ENCODE measurements at places on chromosomes 2 and 18.

GRCh38 chr2:59882279-59882678, 671.2 kb downstream of the BCL11A start:
- no peak for DNase-seq

DNA sequence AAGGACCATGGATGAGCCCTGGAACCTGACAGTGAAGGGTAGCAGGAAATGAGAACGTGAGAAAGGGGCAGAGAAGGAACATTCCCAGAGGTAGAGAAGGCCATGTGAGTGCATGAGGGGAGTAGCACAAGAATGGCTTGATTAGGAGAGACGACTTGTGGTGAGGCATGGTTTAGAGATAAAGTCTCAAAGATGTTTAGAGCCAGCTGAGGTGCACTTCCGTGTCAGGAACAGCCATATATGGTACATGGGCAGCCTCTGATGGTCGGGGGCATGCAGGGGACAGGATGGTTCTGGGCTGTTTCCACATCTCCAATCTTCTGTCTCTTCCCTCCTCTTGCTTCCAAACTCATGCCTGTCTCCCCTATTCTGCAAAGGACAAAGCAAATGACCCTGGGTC, 28.8 kb upstream of the EFEMP1 start:
- no peak for DNase-seq

GRCh38 chr2:170886386-170886785, 42.7 kb upstream of the GORASP2 start:
- DNase-seq = peak; percentile 61

DNA sequence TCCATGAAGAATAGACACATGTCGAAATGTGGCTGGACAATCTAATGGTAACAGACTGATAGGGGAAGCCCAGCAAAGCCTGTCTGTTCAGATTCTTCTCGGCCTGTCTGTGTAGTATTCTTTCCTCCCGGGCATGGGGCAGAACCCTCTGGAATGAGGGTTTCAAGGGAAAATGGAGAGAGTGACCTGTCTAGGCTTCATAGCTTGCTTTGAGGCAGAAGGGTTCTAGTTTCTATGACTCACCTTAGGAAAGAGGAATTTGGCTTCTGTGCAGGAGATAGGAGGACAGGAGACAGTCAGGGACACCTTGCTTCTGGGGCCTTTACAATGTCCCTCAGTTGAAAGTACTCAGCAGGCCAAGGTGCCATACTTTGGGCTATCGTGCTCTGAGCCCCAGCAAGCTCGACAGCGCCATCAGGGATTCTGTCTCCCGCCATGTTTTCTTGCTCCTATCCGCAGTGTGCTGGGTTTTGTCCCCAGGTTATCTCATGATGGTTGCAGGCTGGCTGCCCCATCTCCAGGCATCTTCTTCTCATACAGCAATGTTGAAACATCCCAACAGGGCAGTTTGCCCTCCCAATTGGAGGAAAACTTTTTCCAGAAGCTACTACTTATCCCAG, 74.7 kb upstream of the TLK1 start:
- DNase-seq = no peak

GRCh38 chr2:130336150-130336876, 6.4 kb upstream of the IMP4 start:
- no peak for DNase-seq

GRCh38 chr2:17877811-17878280, 621 bp upstream of the KCNS3 start:
- DNase-seq = no peak

DNA sequence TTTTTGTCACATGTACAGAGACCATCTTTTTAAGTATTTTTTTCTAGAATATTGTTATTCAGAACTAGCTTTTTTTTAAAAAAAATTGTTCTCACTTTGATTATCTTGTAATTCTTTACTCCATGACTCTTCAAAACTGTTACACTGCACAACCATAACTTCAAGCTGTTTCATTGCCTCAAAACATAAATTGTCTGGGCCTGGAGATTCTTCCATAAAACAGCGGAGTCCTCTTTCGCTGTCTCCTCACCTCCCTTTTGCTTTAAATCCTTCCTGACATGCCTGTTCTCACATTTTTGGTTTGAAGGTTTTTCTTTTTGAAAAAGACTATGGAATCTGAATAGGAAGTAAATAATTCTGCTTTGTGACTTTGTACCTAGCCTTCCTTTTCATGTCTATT, 126.7 kb downstream of the GALNT3 start:
- DNase-seq = no peak

GRCh38 chr18:50797142-50797541, 22.7 kb downstream of the MRO start:
- DNase-seq = no peak

DNA sequence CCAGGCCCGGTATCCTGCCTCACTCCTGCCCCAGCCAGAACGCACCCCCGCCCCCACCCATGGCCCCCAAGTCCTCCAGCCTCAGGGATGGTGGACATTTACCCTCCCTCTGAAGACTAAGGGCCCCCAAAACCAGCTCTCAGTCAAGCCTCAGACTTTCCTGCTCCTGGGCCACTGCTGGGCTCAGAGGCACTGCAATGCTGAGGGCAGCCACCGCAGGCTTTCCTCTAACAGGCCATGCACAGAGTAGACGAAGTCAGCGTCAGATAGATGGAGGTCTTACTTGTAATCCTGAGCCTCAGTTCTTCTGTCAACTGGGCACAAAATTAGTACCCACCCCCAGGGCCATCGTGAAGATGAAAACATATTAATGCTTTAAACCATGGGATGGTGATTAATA, 92.6 kb downstream of the TTC32 start:
- no peak for DNase-seq

GRCh38 chr2:95389245-95390119, 13.0 kb upstream of the FAHD2A start:
- DNase-seq = peak; percentile 35

DNA sequence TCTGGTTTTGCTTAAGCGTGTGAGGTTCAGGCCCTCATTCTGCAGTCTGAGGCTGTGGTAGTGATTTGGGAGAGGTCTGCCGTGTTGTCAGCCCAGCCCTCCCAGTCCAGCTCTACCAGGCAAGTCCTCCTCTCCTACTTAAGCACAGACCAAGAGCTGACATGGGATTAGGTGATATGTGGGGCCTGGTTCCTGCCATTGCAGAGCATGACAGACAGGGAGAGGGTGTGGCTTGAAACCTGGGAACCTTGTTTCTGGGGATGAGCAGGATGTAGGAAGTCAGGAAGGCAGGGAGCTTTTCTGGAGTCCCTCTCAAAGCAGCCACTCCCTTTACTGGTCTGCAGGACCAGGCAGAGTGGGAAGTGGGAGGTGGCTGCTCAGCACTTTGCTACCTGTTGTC, 38.6 kb downstream of the PTPRM start:
- DNase-seq = no peak

DNA sequence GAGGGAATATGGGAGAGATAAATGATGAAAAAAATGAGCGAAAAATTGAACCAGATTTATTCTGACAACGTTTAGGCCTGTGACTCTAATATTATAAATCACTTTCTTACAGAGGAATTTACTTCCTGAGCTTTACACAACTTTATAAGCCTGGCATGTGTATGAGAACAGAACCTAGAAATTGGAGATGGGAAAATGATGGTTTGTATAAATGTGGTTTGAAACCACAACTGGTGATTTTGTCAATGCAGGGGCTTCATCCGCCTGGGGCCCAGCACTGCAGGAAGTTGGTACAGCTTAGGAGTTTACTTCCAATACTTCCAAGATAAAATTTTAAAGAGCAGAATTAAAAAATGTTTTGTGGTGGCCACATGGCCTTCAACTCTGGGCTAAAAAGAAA, 82.3 kb downstream of the VAPA start:
- DNase-seq = peak; percentile 72

GRCh38 chr18:36535202-36535935, 237.9 kb downstream of the FHOD3 start:
- DNase-seq = no peak

- DNase-seq = no peak
Observed at GRCh38 chr18:75208836-75209128, 157 bp downstream of the PTGR3 start.

DNA sequence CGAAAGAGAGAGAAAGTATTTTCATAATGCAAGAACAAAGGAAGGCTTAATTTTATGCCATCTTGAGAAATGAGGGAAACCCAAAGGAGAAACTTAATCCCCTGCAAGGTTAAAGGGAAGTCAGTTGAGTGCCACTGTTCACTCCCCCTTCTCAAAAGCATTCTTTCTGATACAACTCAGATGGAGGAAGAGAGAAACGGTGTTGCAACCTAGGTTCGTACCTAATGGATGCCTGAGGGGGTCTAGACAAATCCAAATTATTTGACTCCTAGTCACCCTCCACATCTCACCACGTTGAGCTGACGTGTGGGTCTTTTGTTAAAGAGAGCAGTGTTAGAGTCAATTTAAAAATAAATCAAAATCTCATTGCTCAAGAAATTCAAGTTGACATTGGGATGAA, 52.6 kb upstream of the UNC80 start:
- DNase-seq = no peak

GRCh38 chr2:10377052-10377746, 70.9 kb downstream of the ODC1 start:
- no peak for DNase-seq

- no peak for DNase-seq
Observed at GRCh38 chr2:86274265-86274917, 63.0 kb downstream of the REEP1 start.

DNA sequence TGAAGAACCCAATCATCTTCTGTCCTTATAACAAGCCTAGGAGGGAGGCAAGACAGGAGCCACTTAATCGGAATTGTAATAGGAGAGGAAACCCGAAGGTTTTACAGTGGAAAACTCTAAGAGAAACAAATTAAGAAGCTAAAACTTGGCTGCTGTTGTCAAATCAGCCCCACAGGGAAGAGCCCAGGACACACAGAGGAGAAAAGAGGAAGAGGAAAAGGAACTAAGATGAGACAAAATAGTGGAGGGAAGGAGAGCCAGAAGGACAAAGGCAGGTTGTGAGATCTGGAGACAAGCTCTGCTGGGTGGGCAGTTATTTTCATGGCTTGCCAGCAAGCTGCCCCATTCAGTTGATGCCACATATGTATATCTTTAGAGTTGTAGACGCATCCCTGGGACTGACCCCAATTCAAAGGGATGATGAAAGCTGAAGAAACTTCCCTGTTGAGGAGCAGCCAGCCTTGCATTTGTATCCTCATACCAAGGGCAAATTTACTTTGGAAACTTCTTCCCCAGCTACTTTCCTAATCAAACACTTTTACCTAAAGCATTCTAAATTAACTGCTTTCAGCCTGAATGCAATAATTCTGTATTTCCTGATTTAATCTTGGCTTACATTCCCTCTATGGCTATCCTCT, 499.8 kb upstream of the MEIS1 start:
- DNase-seq = no peak

- DNase-seq = peak; percentile 79
Observed at GRCh38 chr2:66364495-66365333, 70.2 kb upstream of the MEIS1 start.

GRCh38 chr18:25875551-25876240, 214.7 kb downstream of the SS18 start:
- DNase-seq = no peak

DNA sequence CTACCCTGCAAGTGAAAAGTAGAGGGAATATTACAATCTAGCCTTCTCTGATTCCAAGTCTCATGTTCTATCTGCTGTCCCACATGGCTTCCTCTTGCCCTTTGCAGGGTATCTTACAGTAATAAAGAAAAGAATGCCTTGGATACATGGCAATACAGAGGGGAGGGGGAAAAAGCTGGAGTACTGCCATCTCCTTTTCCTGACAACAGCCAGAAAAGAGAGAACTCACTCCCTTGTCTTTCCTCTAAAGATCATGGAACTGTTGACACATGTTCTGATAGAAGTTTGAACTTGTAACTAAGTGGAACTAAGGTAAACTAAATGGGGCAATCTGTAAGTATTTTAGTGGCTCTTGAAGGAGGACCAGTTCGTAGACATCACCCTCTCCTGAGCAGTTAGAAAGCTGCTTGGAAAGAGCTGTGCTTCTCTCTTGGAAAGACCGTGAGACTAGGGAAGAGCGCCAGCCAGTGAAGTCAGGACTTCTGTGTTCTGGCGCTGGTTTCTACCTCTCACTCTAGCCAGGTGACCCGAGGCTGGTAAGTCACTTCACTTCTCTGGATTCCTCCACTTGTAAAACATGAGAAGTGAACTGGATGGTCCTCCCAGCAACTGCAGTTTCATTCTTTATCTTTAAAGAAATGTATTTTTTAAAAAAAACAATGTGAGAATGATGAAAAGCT, 242.3 kb upstream of the FOSL2 start:
- no peak for DNase-seq

GRCh38 chr2:239459606-239460005, 58.8 kb upstream of the HDAC4 start:
- DNase-seq = no peak

- DNase-seq = no peak
Observed at GRCh38 chr2:24418166-24418841, 58.0 kb upstream of the ITSN2 start.

GRCh38 chr2:225472161-225472560, 72.7 kb downstream of the NYAP2 start:
- no peak for DNase-seq

- DNase-seq = no peak
Observed at GRCh38 chr2:172242471-172242870, 139.8 kb upstream of the DLX2 start.

DNA sequence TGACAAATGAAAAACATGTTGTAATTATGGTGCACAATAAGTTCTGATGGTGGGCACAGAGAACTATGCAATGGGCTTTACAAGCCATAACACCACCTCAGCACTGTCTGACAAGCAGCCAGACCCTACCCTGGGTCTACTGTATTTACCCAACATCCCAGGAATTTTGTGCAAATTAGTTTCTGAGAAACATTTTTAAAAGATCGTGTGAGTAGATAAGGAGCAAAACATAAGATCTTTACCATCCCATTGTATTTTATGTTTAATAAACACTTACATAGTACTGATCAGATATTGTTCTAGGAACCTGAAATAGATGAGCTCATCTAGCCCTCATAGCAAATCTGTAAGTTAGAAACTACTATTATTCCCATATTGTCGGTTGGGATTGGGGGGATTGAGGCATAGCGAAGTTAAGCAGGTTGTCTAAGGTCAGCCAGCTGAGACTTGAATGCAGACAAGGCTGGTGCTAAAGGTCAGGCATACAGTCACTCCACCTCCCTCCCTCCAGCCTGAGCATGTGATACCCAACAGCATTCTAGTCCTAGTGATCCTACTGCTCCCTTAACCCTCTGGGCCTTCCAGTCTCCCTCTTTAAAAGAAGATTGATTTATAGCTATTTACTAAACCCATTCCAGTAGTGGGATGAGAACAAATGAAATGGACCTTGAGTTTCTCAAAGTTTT, 67.4 kb upstream of the STAM2 start:
- DNase-seq = no peak

GRCh38 chr2:31337197-31337596, 77.3 kb downstream of the XDH start:
- peak; percentile 55 for DNase-seq

DNA sequence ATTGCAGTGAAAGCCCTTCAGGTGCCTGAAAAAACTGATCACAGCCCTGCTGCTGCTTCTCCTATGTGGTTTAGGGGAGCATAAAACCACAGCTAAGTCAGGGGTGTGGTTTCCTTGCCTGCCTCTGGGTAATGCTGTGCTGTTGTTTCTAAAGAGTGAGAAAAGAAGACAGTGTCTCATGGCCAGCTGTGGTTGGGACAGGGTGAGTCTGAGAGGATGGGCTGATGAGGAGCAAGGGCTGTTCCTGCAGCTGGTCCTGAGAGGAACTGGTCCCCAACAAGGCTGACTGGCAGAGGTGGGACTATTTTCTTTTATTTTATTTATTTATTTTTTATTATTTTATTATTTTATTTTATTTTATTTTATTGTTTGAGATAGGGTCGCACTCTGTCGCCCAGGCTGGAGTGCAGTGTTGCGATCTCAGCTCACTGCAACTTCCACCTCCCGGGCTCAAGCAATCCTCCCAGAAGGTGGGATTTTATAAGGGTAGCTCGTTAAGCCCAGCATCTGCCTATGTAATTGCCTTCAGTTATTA, 236.7 kb downstream of the FHOD3 start:
- no peak for DNase-seq

Data from fibroblast of skin of left quadriceps (primary cell).